ENCODE measurements at places on chromosomes 7 and 10.

- no peak for DNase-seq
Measured at GRCh38 chr10:80537736-80538480, at the start of gene SH2D4B. Gene SH2D4B (plus strand): TSS chr10:80537902. CDS start chr10:80538332, 430 bp downstream.

GRCh38 chr7:29734246-29734731, 72.0 kb upstream of the WIPF3 start:
- DNase-seq, result no peak

GRCh38 chr10:125265579-125265955, 105.2 kb upstream of the CTBP2 start:
- DNase-seq, result no peak

- no peak for DNase-seq
Measured at GRCh38 chr10:21280971-21281572, 244.4 kb downstream of the SKIDA1 start.

DNA sequence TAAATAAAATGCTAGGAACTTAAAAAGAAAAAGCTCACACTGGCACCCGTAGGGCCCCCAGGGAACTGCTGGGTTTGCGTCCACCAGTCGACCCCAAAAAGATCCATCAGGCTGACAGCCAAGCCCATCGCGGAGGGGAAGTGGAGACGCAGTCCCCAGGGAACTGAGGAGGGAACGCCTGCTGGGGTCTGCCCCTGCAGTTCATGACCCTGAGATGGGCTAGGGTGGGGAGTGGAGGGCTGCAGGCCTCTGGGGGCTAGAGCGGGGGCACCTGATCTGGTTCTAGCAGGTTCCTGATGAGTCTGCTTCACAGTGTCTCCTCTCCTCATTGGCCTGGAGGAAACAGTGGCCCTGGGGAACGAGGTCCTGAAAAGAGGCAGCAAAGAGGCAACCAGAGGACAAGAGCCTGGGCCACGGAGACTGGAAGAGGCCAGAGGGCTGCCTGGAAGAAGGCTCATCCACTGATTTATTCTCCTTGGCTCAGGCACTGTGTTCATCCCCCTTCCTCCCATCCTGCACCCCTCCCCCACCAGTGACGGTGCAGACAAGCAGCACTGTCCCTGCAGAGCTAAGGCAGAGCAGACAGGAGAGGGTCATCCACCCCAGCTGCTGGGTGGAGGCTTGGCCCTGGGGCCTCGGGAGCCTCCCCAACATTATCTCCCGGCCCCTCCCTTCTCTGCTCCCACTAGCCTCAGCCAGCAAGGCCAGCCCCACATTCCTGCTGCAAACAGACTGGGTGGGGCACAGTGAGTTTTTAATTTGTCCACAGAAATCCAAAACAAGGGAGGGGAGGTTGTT, 24.7 kb upstream of the HSPA12A start:
- peak; percentile 33 for DNase-seq

DNA sequence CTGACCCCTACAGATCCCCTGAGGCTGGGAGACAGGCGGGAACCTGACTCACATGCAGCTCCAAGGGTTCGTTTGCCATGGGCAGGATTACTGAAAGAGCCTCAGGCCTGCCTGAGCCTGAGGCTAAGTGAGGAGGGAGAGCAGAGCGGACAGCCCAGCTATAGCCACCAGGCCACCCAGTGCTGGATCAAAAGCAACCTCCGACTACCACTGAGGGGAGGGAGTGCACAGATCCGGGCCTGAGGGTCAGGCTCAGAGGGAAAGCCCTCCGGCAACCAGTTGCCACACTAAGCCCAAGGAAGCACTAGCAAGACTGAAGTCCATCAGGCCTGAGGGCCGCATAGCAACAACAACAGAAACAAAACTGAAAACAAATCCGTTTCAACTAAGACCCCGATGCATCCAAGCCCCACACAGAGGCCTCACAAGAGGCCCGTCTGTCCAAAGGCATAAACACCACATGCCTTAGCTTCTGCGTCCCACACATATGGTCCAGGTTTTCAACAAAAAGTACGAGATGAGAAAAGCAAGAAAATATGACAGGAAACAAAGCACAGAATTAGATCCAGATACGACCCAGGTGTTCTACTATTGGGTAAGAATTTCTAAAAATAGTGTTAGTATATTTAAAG, 92.5 kb upstream of the VIPR2 start:
- DNase-seq, result no peak

GRCh38 chr10:91797874-91798648, at the start of gene TNKS2:
Gene TNKS2 (plus strand): TSS chr10:91798426. CDS start chr10:91798691, 265 bp downstream.
- DNase-seq, result peak; percentile 98
